GM12892 (cell line): ENCODE measurements at places on chromosomes 4 and X.

GRCh38 chr4:147813109-147813773, 81.4 kb downstream of the ARHGAP10 start:
- DNase-seq = no peak

GRCh38 chr4:162497564-162498167, 333.9 kb upstream of the FSTL5 start:
- DNase-seq = no peak

GRCh38 chrX:154653048-154653401, 354 bp downstream of the CTAG2 start:
- DNase-seq = no peak

GRCh38 chr4:111388561-111388960, 756.7 kb upstream of the FAM241A start:
- DNase-seq = no peak

- DNase-seq = no peak
These were observed 31.3 kb downstream of the CXCL13 start for GRCh38 chr4:77636902-77637301.

GRCh38 chr4:88822034-88822789, 124.6 kb upstream of the NAP1L5 start:
- DNase-seq = no peak

DNA sequence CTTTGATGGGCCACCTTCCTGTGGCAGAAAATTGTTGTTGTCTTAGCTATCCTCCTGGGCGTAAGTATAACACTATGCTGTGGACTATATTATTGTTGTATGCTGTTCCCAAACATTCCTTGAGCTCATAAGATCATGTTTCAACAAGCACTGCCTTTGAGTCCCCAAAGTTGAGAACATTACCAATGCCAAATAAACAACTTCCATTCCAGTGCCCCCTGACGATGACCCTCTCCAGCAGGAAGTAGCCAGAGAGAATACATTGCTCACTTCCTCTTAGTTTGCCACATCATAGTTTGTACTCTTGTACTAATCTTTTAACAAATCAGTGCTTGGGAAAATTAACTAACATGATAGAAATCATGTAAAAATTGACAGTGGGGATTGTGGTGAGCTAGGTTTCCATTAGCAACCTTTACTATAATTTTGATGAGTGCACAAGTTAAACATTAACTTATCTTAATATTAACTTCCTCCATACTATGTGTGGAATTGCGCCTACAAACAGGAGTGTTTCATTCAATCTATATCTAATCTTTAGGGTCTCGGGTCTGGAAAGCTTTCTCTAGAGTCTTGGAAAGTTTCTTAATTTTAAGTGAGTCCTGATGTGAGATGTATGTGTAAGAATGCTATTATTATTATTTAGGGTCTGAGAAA, 20.3 kb upstream of the DHX15 start:
- DNase-seq = no peak

GRCh38 chr4:88106205-88106604, 52.2 kb downstream of the ABCG2 start:
- DNase-seq = no peak

DNA sequence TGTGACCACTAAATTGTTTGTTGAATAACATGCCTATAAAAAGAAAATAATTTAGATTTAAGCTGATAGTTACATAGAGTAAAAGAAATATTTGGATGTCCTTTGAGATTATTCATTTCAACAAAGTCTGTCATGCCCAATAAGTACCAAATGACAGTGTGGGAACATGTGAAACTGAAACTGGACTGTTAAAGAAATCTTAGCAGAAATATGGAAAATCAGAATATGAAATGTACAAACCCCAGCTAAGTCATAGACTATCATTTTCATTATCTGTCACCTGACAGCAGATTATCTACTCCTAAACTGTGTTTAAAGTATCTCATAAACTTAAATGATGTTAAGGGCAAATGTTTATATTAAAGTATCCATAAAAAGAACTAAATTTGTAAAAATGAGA, 437.8 kb upstream of the FAM241A start:
- DNase-seq = no peak

DNA sequence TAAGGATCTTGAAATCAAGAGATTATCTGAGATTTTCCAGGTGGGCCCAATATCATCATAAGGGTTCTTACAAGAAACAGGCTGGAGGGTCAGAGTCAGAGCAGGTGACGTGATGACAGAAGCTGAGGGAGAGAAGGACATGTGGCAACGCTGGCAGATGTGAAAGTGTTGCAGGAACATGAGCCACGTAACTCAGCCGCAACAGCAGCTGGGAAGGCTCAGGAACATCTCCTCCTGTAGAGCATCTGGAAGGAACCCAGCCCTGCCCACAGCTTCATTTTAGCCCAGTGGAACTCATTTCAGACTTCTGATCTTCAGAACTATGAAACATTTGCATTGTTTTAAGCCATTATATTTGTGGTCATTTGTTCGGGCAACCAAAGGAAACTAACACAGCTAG, 156.3 kb upstream of the VEGFC start:
- DNase-seq = no peak

GRCh38 chr4:993111-994029, at the start of gene SLC26A1:
TSS of gene SLC26A1 (minus strand) at chr4:993404. CDS start at chr4:991703, 1,701 bp downstream.
- DNase-seq = no peak

DNA sequence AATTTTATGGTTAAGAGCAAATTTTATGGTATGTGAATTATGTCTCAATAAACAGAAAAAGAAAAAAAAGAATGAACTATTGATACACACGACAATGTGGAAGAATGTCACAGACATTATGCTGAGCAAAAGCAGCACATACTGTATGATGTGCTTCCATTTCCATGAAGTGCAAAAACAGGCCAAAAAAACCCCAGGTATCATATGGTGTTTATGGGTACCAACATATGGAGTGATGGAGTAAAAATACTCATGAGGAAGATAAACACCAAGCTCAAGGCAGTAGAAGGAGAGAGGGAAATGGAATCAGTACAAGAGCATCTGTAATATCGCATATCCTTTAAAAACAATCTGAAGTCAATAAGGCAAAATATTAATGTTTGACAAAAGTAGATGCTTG, 4.2 kb upstream of the GATA1 start:
- no peak for DNase-seq
